Stimulated activated CD8-positive, alpha-beta memory T cell treated with anti-CD3 and anti-CD28 coated beads, Interleukin-7, amount 100 ng/mL, for 1 hour (primary cell): ENCODE measurements at places on chromosomes 13 and 19.
A peak's percentile ranks its signal among the peaks of the same experiment; 100 is the strongest.

DNA sequence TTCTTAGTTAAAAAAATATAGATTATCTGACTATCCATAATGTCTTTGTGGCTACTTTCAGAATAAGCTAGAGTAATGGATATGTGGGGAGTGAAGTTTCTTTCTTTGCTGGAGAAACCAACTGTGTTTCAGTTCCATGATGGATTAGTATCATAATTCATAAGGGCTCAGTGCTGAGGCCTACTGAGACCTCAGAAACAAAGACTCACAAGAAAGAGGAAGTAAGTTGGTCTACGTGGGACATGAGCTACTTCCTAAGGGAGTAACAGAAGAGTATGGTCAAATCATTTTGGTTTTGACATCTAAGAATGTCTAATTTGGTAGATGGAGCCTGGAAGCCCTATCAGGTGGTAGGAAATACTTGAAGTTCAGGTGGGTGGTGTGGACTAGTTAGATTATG, 99.0 kb upstream of the HTR2A start:
- no peak for DNase-seq

GRCh38 chr13:39870197-39870747, 214.8 kb downstream of the COG6 start:
- no peak for DNase-seq

DNA sequence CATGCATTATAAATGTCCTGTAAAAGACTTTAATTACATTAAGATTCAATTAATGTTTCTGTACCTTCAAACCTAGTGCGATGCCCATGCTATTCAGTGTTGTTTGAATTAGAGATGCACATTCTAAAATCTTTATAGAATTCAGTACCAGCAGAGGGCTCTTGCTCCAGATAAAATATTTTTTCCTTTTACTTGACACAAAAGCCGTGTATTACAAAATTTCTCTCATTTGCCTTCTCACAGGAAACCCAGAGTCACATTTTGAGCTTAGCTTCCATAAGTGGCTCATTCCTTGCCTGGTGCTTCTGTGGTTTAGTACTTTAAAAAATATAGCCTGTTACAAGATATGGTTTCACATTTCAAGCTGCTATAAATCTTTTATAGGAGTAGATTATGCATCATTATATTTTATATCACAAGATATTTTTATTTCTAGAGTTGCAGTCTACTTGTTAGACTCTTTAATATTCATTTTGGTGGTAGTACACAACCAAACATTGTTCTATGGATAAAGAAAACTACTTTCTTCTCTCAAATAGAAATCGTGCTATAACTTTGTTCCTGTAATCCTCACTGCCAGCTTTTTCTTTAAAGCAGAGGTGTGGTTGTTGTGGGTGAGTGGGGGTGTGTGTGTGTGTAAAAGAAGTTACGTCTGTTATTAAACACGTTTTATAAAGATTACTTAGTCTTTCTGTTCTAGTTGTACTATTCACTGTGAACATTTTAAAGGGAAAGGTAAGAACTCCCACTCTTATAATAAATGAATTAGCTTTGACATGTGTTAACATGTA, 101.4 kb downstream of the RNF17 start:
- DNase-seq: no peak

GRCh38 chr19:45087531-45087930, 5.4 kb upstream of the PPP1R37 start:
- DNase-seq: peak; percentile 41

GRCh38 chr13:31588893-31589292, 150.4 kb upstream of the RXFP2 start:
- no peak for DNase-seq

- DNase-seq: no peak
Measured at GRCh38 chr19:18469069-18469846, 31.3 kb upstream of the ISYNA1 start.

DNA sequence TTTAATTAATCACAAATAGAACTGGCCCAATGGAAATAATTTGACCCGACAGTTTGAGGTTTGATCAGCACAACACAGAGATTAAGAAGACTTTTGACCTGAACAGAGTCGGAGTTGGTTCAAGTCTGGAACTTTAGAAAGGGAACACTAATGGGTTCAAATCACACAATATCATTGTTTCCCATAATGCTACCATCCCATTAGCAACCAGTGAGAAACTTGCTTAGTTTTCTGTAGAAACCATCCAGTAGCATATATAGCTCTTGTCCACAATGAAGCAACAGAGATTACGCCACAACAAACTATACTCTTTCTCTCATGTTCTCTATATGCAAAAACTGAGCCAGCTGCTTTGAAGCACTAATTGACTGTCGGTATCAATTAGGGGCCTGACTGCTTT, 376.9 kb upstream of the SPRY2 start:
- no peak for DNase-seq

GRCh38 chr19:34365463-34366401, 736 bp downstream of the GPI start:
- DNase-seq: no peak

- DNase-seq: no peak
Measured at GRCh38 chr19:30647891-30648720, 275.9 kb downstream of the ZNF536 start.

DNA sequence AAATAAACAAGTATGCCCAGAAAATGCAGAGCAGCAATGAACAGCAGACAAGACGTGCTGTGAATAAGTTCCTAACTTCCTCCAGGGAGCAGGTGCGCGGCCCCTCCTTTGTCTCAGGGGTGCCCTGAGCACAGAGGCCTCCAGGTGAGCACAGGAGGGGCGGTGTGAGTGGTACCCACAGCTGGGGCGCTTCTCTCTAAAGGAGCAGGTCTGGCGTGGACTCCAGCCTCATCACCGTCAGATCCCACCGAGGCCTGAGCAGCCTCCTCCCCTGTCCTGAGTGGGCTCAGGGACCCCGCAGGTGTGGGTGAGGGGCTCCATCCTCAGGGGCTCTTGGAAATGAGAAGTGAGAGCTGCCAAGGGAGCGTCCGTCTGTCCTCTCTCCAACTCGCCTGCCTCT, 3.2 kb downstream of the LILRA5 start:
- no peak for DNase-seq

DNA sequence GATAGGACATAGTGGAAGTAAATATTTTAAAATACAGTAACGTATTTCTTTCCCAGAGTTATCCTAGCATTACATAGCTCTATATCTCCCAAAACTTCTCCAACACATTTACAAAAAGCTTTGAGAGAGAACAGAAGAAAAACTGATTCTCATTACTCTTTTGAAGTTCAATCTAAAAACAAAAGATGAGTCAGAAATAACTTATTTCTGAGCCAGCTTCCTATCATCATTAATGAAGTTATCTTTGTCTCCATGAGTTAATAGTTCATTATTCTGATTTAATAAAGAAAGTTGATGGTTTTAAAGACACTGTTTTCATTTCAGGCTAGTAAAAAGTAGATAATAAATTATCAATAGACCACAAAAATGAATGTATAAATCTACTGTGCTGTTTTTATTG, 446.7 kb upstream of the SPRY2 start:
- DNase-seq: no peak

DNA sequence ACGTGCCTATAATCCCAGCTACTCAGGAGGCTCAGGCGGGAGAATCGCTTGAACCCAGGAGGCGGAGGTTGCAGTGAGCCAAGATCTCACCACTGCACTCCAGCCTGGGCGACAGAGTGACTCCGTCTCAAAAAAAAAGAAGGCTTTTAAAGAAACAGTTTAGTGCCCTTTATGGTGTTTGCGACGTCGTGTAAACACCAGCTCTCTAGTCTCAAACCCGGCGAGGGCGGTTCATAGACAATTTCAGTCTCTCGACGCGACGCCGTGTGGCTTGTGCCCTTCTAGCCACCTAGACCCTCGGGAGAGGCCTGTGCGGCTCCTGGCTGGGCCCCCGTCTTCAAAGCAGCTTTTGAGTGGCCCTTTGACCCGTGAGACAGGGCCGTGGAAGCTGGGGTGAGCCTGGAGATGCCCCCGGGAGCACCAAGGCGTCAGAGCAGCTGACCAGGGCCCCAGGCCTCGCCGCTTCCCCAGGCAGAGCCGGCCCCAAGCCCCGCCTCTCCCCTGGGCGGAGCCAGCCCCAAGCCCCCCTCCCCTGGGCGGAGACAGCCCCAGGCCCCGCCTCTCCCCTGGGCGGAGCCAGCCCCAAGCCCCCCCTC, 5.0 kb upstream of the MADCAM1 start:
- no peak for DNase-seq

DNA sequence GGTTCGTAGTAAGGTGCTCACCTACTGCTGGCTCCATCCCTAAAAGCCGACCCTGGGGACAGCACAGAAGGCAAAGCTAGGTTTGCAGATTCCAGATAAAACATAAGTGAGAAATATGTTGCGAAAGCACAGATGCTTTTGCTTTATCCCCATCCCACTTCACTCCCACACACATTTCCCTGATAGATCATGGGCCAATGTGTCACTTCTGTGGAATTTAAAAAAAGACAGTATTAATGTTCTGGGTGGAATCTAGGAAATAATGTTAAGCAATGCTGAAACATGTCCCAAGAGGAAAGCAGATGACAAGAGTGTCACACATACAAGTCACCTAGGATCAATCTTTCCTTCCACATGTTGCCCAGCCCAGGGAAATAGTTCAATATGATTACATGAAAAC, 661.0 kb upstream of the MIR17HG start:
- DNase-seq: no peak

- no peak for DNase-seq
Measured at GRCh38 chr13:58882516-58882915, 1251.0 kb downstream of the PCDH17 start.
